Stimulated activated CD8-positive, alpha-beta memory T cell treated with anti-CD3 and anti-CD28 coated beads, Interleukin-4, amount 100 ng/mL, for 24 hours (primary cell): ENCODE measurements at places on chromosomes 11 and 22.

GRCh38 chr11:93984196-93984567 lies 37.0 kb upstream of the HEPHL1 start:
- DNase-seq = no peak

GRCh38 chr11:119823077-119823476 lies 94.1 kb upstream of the NECTIN1 start:
- DNase-seq = no peak

DNA sequence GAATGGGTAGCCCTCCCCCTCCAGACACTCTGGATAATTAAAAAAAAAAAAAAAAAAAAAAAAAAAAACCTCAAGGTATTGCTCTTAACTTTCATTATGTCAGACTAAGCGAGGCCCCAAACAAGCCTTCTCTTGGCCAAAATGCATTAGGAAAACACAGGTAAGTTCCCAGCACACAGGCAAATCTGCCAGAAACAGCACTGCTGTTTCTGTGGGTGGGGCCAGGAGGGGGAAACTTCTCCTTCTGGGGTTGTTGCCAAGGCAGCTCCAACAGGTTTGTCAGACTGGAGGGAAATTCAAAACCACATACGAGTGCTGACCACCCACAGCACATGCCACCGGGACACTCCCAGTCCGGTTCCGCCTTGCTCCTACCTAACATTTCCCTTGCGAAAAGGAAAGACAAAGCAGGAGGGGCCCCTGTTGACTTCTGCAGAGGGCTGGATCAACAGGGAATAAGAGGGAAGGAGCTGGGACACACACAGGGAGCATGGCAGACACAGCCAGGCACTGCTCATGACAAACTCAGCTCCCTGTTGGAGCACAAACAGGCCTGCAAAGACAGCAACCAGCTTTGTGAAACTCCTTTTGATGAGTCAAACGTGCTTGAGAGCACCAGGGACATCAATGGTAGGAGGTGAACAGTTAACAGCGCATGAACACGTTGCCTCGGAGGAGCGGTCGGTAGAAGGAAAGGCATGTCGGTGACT lies 55.0 kb downstream of the MYH9 start:
- no peak for DNase-seq

DNA sequence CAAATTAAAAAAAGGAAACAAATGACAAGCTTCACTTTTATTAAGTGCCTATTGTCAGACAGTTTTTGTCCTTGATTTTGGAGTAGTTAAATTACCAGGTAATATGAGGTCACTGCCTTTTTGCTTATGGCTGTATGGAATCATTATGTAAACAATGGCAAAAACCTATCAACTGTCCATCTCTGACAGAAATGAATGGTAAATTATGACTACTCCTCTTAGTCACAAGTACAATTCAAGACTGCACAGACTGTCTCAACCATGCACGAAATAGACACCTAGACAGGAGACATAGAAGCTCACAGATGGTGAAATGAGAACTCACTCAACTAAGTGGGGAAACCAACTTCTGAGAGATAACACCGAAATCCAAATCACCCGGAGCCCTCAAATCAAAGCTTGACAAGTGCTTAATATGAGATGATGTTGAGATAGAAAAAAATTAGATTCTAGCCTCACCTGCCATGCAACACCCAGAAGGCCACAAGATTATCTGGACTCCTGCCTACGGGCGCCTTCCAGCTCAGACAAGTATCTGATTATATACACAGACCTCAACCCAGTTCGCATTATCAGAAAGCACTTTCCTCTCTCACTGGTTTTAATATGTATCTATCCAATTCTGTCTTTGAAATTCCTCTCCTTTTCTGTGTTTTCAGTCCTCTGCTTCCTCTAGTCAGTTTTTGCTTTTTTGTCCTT lies 199.3 kb downstream of the CADM1 start:
- no peak for DNase-seq

DNA sequence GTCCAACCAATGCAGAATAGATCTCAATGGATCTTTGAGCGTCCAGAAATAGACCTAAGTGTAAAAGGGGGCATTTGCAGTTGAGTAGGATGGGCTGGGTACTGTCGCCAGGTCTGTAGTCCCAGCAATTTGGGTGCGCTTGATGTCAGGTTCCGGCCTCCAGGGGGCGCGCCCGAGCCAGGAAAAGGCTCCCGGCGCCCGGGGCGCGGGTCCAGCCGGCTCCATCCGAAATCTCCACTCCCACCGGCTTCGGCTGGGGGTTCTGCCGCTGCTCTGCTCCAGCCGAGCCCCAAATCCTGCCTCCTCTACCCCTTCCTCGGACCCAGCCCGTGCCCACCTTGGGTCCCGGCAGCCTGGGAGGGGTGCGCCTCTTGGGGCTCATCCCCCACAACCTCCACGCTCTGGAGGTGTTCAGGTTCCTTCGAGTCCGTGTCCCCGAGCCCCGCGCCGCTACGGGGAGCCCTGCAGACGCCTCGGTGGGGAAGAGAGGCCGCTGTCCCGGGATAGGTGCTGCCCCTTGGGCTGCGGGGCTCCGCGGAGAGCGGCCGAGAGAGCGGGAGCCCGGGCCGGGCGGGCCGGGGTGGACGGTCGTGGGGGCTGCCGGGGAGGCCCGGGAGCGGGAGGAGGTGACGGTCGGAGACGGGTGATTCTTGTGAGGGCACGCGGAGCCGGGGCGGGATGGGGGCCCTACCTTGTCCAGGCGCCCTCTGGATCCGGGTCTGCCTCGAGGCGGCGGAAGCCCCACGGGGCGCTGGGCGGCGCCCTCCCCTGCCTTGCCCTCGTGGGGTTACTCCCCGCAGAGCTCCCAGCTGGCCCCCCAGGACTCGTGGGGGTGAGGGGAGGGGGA lies 13.0 kb upstream of the CYB5R3 start:
- peak; percentile 70 for DNase-seq

DNA sequence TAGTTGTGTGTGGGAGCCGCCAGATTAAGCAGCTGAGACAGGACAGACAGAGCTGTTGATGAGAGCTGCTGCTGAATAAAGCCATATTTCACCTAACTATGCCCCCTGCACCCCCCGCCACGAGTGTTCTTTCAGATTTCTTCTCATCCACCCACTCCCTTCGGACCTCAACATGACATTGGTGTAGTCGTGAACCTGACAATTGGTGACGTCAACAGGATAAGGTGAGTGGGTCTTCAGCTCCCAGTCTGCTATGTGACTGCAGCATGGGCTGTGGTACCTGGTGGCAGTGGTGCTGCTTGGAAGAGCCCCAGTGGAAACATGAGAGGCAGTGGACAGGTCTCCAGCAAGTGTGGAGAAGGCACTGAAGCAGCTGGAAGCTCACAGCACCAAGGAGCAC lies 28.3 kb upstream of the KCNA4 start:
- DNase-seq = no peak

GRCh38 chr22:30283342-30283741 lies 6.0 kb downstream of the CASTOR1 start:
- no peak for DNase-seq

DNA sequence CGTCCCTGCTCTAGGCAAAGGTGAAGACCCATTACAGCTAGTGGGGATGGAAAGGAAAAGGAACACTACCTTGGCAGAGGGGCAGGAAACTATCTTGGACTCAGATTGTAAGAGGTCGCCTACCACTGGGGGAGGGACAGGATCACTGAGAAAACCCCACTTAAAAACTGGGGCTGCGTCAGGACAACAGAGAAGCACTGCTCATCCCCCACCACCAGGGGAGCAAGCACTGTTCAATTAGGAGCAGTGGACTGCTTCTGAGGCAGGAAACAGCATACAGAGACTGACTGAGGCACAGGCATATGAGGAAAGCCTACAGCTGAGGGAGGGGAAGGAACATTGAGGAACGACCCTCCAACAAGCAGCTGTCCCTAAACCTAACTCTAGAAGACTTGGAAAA lies 20.8 kb upstream of the DLAT start:
- DNase-seq = no peak

DNA sequence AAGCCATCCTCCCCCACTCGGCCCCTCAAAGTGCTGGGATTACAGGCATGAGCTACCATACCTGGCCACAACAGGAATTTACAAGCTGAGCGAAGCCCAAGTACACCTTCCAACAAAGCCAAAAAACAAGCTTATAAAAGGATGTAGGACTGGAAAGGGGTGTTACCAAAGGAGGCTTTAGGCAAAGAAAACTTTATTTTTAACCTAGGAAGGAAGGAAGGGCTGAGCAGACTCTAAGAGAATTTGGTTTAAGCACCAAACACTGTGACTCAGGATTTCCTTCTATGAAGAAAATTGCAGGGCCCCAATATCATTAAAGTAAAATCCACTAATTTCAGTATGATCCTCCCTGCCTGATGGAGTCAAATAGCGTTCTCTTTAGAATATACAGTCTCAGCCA lies 12.1 kb downstream of the DENND5A start:
- no peak for DNase-seq

GRCh38 chr22:37503850-37504249 lies 15.4 kb downstream of the CARD10 start:
- no peak for DNase-seq

GRCh38 chr11:96284917-96285316 lies 58.1 kb downstream of the MAML2 start:
- DNase-seq = no peak

DNA sequence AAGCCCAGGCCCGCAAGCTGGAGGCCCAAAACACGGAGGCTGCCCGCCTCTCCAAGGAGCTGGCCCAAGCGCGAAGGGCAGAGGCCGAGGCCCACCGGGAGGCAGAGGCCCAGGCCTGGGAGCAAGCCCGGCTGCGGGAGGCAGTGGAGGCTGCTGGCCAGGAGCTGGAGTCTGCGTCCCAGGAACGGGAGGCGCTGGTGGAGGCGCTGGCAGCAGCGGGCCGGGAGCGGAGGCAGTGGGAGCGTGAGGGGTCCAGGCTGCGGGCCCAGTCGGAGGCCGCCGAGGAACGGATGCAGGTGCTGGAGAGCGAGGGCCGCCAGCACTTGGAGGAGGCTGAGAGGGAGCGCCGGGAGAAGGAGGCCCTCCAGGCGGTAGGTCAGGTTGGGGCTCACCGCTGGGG lies 4.8 kb downstream of the CCDC88B start:
- DNase-seq = no peak

GRCh38 chr11:64793271-64794160 lies 9.5 kb downstream of the MAP4K2 start:
- DNase-seq = no peak

- no peak for DNase-seq
These were observed 4.0 kb downstream of the MYO18B start for GRCh38 chr22:25746012-25746373.

DNA sequence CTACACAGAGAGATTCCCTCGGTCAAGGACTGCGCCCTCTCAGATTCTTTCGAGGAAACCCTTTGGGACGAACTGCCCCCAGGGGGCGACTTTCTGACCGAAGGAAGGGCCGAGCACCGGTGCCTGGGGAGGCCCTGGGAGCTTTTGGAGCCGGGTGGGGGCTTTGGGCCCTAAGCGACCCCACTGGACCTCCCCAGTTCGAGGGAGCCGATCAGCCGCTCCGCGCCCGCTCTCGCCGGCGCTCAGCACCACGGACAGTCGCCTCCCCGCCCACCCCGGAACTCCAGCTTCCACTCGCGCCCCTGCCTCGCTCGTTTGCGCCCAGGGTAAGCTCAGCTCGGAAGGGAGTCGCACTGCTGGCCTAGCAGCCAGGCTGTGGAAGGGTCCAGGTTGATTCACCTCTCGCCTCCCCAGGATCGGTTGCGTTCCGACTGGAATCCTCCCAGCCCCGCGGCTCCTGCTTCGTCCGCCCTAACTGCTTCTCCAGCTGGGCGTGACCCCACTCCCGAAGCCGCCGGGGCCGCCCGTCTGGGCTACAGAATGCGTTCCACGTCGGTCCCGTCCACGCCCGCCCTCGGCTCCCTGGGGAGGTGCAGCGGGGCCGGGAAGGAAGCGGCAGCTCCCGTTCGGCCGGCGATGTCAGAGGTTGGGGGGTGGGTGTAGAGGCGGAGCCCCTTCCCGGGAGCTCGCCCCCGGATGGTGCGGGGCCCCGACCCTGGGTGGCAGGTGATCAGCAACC lies 428 bp downstream of the SCN3B start:
- DNase-seq = peak; percentile 4

DNA sequence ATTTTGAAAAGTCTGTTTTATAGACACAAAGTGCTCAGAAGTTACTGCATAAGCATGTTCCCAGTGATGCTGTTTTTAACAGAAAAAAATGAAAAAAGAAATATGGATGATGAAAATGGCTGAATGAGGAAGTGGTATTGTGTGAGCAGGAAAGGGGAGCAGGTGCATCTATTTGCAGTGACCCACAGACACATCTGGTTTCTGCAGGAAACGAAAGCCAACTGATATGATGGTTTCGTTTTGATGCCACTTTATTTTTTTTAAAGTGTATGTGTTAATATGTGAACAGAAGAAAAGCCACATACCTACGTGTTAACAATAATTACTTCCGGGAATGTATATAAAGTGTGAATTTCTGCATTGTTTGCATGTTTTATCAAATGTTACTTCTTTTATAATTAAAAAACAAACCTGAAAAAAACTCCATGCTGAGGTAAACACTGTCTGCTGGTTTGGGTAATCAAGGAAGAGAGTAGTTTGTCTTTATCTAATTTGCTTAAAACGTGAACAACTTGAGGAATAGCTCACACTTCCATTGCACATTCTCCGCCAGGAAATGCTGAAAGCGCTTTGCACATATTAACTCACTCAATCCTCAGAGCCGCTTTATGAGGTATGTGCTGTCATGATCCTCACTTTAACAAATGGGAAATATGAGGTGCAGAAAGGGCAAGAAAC lies 1335.9 kb downstream of the TBC1D22A start:
- no peak for DNase-seq

DNA sequence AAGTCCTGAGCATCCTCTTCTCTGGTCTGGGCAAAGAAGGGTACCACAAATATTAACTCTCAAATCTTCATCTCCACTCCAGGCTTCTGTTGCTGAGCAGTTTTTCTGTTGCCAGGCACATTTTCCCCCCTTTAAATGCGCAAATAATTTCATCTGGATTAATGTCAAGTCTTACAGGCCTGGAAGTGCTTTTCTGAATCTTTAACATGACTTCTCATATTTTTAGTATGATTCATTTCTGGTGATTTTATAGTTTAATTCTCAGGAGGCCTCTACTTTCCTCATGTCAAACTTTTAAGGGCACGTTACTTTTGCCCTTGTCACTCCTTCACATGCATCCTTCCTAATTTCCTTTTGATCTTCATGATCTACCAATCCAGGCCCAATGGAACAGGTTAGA lies 510.2 kb downstream of the METTL15 start:
- DNase-seq = no peak

DNA sequence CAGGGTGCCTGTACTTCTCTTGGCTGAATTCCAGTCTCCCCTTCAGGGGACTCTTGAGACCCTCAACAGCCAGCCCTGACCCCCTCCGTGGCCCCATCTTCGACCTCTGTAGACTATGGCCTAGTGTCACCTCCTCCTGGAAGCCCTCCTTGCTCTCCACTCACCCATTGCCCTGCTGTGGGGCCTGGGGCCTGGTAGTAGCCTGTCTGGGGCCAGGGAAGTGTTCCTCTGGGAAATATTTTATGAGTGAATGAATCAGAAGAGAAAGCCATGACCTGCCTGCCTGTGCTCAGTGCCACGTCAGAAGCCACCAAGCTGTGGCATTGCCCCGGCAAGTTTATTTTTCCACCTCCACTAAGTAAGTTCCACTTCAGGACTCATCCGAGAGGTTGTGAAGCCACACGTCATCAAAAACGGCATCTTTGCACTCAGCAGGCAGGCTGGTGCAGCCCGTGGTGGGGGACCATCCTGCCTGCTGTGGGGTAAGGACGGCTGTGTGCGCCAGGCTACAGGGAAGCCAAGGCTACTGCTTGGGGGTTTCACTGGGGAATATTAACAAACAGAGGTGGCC lies 59.6 kb upstream of the PPARA start:
- no peak for DNase-seq
